ENCODE measurements at places on chromosomes 1 and 21.

DNA sequence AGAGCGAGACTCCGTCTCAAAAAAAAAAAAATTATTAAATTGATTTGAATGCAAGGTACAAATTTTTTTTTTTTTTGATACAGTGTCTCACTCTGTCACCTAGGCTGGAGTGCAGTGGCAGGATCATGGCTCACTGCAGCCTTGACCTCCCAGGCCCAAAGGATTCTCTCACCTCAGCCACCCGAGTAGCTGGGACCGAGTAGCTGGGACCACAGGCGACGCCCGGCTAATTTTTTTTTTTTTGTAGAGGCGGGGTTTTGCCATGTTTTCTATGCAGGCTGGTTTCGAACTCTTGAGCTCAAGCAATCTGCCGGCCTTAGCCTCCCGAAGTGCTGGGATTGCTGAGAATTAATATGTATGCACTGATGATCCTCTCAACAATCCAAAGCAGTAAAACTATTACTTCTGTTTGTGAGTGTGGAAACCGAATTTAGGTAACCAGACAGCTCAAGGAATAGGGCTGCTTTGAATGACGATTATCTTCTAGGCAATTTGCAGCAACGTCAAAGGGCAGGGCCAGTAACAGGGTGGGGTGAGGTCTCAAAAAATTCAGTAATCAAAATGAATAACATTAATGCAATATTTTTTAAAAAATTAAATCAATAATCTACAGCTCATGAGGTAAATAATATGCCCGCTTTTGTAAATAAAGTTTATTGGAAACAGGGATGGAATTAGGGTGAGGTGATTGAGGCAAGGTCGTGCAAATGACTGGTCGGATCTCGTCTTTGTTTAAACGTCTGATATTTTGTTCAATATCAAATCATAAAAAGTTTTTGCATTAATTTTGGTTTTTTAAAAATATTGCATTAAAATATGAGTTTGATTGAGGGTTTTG is 1.2 kb downstream of the CLSPN start:
- H3K27me3 ChIP-seq: no peaks in the 10 kb centered on the region
- peaks cover 4% of the 10 kb centered on the region for H3K4me1 ChIP-seq
- H3K27ac ChIP-seq: peak overlapping the region; percentile 85

DNA sequence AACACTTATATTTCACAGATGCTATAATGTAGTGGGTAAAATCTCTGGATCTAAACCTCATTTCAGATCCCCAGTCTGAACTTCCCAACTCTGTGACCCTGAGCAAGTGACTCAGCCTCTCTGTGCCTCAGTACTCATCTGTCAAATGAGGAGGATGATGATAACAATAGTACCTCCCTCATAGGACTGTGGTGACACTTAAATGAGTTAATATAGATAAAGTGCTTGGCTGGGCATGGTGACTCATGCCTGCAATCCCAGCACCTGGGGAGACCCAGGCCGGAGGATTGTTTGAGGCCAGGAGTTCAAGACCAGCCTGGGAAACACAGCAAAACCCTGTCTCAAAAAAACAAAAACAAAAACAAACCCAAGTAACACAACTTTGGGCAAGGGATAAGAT is 4.7 kb upstream of the ECE1 start:
- H3K4me3 ChIP-seq: no peak overlapping the region
- no peaks in the 10 kb centered on the region for H3K4me1 ChIP-seq
- no peaks in the 10 kb centered on the region for H3K27me3 ChIP-seq
- peak overlapping the region; percentile 28 for H3K27ac ChIP-seq
- no peak for ATAC-seq

DNA sequence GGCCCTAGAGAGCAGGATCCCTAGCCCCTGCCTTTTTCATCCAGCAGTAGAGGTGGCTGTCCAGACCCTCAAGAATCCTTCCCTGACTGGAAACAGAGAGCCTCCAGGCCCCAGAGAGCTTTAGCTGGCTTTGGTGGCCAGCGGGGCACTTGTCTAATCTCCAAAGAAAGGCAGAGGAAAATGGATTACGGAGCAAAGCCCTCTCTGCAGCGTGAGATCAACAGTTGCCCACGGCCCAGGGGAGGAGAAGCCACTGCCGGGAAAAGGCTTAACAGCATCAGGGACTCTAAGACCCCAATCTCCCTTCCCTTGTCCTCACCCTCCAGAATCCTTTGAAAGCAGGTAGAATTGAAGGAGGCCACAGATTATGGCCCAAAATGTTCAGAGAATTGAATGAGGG is 35.8 kb upstream of the GRIK3 start:
- no peak overlapping the region for H3K4me3 ChIP-seq
- no peaks in the 10 kb centered on the region for H3K36me3 ChIP-seq
- no peak overlapping the region for H3K27ac ChIP-seq
- ATAC-seq: no peak
- H3K4me1 ChIP-seq: no peaks in the 10 kb centered on the region

DNA sequence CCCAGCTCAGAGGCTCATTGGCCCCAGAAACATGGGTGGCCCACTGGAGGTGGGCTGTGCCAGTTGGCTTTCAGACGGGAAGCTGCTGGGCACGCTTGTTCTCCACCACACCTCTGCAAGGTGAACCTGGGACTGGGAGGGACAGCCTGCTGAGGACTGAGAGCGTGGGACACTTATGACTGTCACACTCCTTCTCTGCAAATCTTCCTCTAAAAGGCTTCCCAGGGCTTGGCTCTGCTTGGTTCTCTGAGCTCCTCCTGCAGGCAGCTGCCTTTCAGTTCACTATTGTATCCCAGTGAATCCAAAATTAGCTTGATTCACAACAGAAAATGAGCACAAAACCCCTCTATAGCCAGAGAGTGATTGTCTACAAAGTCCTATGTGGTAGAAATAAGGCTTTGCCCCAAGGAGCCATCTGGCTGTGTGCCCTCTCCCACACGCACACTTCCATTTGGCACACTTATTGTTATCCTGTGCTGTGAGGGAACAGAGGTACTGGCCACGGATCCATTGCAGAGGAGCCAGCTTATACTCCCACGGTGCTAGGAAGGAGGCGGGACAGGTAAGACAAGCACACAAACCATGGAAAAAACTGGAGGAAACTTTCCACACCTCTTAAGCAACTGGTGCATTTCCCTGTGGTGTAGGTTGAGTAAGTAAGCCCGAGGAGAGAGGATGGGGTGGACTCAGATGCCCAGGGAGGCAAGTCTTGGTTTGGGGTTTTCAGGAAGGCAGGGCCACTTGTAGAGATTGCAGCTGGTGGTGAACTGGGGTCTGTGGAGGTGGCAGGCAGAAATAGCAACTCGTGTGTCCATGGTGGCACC is 18.9 kb upstream of the BTG2 start:
- H3K36me3 ChIP-seq: no peaks in the 10 kb centered on the region
- H3K27me3 ChIP-seq: no peaks in the 10 kb centered on the region

GRCh38 chr1:222950892-222951291 is 136.1 kb downstream of the DISP1 start:
- no peaks in the 10 kb centered on the region for H3K27me3 ChIP-seq
- H3K27ac ChIP-seq: no peak overlapping the region
- H3K36me3 ChIP-seq: peaks cover 5% of the 10 kb centered on the region

DNA sequence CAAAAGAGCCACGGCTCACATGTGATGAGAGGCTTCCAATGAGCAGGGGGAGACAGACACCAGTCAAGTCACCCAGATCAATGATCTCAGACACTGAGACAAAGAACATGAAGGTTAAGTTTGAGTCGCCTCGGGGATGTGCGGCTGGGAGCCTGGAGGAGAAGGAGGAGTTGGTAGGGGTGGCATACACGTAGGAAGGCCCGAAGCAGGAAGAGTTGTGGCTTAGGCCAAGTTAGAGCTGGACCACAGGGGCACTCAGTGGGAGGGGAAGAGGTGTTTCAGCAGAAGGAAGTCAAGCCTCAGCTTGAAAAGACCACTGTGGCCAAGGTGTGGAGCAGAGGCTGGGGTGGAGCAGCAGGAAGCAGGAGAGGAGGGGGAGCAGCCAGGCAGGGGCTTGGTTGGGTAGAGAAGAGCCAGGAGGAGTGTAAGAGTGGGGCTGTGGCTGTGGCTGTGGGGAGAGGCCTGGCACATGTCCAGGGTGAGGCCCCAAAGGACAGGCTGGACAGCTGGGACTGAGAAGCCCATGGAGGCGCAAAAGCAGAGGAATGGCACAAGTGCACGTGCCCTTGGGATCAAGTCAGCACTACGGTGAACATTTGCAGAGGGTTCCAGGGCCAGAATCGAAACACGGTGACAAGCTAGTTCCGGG is 27.6 kb downstream of the CTNNBIP1 start:
- no peaks in the 10 kb centered on the region for H3K27me3 ChIP-seq
- no peak overlapping the region for H3K27ac ChIP-seq
- no peaks in the 10 kb centered on the region for H3K4me1 ChIP-seq
- H3K36me3 ChIP-seq: no peaks in the 10 kb centered on the region
- no peak for ATAC-seq

DNA sequence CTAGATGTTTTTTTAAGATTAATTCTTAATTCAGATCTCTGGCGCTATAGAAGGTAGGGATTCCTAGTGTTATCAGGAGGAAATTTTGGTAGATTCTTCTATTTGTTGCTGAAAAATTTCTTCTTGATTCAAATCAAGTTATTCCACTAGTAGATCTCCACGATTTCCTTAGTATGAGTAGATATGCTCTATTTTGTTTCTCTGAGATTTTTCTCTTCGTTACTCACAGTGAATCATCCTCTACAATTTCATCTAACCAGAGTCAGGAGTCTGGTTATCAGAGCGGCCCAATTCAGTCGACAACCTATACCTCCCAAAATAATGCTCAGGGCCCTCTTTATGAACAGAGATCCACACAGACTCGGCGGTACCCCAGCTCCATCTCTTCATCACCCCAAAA is 18.8 kb upstream of the HAX1 start:
- H3K4me1 ChIP-seq: no peaks in the 10 kb centered on the region
- no peak overlapping the region for H3K4me3 ChIP-seq
- H3K27ac ChIP-seq: no peak overlapping the region

DNA sequence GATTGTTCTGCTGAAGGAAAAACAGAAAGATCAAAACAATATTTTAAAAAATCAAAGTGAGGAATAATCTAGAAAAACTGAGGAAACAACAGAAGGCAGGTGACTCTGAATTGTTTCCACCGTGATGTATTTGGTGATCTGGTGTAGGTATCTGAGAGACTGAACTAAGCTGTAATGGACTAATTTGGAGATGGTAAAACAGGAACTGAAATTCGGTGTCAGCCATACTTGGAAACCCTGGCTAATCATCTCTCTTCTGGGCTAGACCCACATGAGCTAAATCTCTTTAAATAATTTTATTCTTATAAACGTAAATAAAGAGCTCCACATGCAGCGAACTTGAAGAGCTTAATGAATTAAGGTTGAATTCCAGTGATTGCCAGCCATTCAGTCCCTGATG is 1226.1 kb downstream of the NCAM2 start:
- no peak overlapping the region for H3K27ac ChIP-seq
- no peaks in the 10 kb centered on the region for H3K36me3 ChIP-seq
- no peak overlapping the region for H3K4me3 ChIP-seq
- H3K4me1 ChIP-seq: no peaks in the 10 kb centered on the region

DNA sequence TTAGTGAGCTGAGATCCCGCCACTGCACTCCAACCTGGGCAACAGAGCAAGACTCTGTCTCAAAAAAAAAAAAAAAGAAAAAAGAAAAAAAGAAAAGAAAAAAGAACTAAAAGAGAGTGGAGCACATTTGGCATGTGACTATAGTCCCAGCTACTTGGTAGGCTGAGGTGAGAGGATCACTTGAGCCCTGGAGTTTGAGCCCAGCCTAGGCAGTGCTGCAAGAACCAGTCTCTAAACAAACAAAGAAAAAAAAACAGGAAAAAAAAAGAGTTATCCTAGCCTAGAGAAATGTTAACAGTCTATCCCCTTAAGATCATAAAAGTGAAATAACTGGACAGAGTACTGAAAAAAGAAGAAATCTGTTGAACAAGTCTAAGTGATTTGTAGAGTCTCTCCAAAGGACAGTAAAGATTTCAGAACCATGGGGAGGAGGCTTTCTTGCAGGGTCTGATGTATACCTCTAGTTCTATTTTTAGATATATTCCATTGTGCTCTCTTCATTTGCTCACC is 4.5 kb upstream of the PRDX1 start:
- H3K4me1 ChIP-seq: no peaks in the 10 kb centered on the region
- H3K4me3 ChIP-seq: no peak overlapping the region
- ATAC-seq: no peak
- no peaks in the 10 kb centered on the region for H3K27me3 ChIP-seq

GRCh38 chr21:37405629-37406028 is 39.1 kb downstream of the DYRK1A start:
- ATAC-seq: no peak
- peaks cover 28% of the 10 kb centered on the region for H3K4me1 ChIP-seq
- H3K27ac ChIP-seq: no peak overlapping the region
- no peak overlapping the region for H3K4me3 ChIP-seq
- no peaks in the 10 kb centered on the region for H3K36me3 ChIP-seq

DNA sequence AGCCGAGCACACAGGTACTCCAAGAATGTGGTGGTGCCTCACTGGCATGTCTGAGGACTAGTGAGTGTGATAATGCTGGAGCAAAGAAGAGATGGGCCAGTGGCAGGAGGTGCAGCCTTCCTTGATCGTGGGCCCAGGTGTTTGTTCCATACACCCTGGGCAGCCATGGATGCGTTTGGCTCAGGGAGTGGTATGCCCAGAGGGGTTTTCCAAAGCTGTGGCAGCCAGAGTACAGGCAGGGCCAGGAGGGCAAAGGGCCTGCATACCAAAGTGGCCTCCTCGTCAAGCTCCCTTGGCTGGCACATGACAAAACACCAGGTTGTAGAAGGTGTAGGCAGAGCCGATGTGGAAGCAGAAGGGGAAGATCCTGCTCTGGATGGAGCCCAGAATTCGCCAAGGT is 19.0 kb downstream of the PARS2 start:
- peaks cover 42% of the 10 kb centered on the region for H3K36me3 ChIP-seq
- H3K27ac ChIP-seq: no peak overlapping the region
- no peak overlapping the region for H3K4me3 ChIP-seq
- no peak for ATAC-seq

DNA sequence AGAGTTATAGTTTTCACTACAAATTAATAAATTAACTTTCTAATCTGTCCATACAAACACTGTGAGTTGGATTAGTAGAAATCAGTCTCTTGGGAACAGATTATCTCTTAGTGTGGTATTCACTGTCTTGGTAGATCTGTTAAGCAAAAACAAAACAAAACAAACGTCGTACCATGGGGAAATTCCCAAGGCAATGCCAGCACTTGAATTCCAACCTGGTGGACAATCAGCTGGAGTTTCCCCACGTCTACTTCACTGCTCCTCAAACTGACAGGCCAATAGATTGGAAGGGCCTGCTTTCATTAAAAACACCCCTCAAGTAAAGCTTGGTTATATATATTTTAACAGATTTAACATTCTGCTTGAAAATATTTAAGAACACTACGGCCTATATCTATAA is 31.9 kb downstream of the GDAP2 start:
- peaks cover 4% of the 10 kb centered on the region for H3K36me3 ChIP-seq
- no peaks in the 10 kb centered on the region for H3K4me1 ChIP-seq
- no peak overlapping the region for H3K27ac ChIP-seq

Measured in gastroesophageal sphincter (tissue), 4 donors.